ENCODE measurements at places on chromosomes 16 and 17.

- DNase-seq: peak; percentile 92
Observed at GRCh38 chr17:794876-795275, 12.7 kb downstream of the MRM3 start.

- no peak for DNase-seq
Observed at GRCh38 chr16:72226136-72226535, 54.2 kb upstream of the PMFBP1 start.

DNA sequence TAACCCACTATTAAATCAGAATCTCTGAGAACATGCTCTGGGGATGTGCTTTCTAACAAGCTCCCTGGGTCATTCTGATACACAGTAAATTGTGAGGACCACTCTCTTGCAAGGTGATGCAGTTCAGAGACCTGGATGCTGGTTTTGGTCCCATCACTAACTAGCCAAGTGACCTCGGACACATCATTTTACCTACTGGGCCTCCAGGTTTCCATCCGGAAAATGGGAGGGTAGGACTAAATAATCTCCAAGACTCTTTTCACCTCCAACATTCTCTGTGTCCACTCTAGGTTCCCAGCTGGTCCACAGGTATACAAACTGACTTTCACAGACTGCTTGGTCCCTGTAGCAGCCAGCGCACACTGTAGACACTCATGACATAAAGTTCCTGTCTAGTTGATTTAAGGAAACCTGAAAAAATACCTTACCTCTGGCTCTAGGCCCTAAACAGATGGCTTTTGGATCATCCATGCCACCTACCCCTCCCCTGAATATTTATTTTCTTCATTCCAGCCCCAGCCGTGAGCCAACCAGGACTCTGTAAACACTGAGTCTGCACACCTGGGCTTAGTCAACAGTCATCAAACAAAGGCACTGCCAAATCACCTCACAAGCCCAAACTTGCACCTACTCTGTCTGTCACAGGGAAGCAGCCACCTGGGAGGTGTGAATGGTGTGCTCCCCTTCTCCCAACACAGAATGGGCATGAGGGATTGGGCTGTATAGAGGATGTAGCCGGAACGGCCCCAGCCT is 51.3 kb upstream of the MRPS23 start:
- no peak for DNase-seq

DNA sequence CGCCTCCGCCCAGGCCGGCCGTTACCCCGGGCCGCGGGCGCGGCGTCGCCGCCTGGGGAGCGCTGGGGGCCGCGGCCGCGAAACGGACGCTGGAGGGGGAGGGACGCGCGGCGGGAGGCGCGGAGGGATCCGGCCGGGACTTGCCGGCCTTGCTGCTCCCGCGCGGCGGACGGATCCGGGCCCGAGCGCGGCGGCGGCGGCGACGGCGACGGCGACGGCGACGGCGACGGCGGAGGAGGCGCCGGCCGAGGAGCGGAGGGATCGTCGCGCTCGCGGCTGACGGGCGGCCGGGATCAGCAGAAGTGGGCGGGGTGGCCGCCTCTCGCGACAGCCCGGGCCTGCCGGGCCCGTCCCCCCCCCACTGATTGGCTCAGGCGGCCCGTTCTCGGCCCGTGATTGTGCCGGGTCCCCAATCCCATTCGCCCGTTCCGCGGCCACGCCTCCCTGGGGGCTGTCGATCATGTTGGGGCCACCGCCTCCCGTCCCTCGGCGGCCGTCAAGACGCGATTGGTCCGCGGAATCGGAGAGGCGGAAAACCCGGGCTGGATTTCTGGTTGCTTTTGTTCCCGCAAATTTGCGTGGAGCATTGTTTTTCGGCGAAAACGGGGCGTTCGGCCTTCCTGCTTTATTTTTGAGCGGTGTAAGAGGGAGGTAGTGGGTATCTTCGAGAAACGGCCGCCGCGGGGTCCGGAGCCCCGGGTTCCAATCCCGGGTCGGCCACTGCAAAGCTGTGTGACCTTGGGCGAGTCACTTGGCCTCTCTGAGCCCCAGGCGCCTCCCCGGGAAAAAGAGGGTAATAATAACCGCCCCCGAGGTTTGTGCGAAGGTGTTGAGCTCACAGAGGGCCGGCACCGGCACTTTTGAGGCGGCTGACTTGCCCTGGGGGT is at the start of gene ZCCHC14:
TSS of gene ZCCHC14 (minus strand) at position 304 of the 887 bp plus-strand sequence. CDS start 786 bp downstream, outside the sequence.
- DNase-seq: peak; percentile 98

GRCh38 chr17:77209330-77209748 is 68.6 kb downstream of the SEC14L1 start:
- no peak for DNase-seq

DNA sequence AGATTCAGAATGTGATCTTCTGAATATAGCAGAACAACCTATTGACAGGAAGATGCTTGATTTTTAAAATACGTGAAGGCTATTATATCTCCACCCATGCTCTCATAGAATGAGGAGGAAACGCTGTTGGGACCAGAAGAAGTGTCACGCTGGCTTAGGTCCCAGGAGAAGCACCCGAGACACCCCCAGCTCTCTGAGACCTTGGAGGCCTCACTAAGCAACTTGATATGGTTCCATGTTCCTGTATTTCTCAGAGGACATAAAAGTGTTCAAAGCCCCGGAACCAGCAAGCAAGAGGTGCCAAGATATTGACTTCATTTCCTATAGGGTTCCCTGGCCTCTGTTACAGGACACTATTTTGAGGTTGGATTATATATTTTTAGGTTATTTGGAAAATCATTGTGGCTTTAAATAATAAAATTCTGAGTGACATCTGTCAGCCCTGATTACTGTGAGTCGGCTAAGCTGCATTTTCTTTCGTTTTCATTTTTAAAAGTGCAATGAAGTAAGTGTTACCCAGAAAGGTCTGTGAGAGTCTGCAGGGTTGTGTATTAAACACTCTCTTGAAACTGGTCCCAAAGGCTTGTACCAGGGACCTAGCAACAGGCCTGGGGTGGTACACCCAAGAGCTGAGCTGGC is 400.0 kb downstream of the SOX9 start:
- no peak for DNase-seq

DNA sequence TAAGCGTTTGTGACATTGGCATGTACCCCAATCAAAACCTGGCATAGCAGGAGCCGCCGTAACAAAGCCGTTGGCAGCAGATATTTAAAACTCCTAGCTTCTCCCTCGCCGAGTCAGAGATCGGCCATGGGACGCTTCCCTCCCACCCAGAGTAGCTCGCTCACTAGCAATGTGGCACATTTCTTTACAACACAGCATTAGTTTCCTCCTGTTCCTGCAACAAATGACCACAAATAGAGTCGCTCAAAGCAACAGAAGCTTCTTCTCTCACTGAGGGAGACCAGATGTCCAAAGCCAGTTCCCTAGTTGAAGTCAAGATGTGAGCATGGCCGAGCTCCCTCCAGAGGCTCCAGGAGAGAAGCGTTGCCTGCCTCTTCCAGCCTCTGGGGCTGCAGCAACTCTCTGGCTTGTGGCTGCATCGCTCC is 106.7 kb downstream of the RBFOX3 start:
- DNase-seq: no peak

- DNase-seq: no peak
Observed at GRCh38 chr16:3935921-3936320, 55.4 kb upstream of the CREBBP start.

DNA sequence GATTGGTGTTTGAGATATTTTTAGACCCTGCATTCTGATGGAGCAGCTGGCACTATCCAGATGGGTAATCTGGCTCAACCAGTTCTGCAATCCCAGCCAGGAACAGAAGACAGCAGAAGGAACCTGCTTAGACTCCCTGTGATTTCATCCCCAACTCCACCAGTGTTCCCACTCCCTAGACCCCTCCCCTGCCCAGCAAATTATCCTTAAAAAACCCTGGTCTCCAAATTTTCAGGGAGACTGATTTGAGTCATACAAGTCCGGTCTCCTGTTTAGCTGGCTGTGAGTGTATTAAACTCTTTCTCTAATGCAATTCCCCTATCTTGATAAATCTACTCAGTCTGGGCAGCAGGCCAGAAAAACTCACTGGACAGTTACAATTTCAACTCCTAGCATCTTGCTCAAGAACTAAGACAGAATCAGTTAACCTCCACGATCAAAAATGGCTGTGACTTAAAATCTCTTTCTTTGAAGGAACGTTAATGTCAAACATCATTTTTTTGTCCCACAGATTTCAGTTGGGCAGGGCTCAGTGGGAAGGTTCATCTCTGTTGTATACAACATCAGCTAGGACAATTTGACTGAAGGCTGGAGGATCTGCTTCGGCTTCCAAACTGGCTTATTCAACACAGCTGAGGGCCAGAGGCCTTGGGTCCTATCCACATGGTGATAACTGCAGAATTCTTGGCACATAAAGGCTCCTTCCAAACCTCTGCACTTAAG is 4.9 kb upstream of the RBL2 start:
- DNase-seq: peak; percentile 5

- no peak for DNase-seq
Observed at GRCh38 chr17:4389079-4389478, 22.6 kb upstream of the UBE2G1 start.

DNA sequence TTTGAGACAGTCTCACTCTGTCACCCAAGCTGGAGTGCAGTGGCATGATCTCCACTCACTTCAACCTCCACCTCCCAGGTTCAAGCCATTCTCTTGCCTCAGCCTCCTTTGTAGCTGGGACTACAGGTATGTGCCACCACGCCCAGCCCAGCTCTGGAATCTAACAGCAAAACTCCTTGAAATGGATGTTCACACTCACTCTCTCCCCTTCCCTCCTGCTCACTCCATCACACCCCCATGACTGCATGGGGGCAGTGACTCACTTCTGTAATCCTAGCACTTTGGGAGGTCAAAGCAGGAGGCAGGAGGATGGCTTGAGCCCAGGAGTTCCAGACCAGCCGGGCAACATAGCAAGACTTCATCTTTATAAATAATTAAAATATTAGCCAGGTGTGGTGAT is 11.1 kb upstream of the TFAP4 start:
- no peak for DNase-seq

- no peak for DNase-seq
Observed at GRCh38 chr16:7236824-7237410, 95.7 kb upstream of the RBFOX1 start.

DNA sequence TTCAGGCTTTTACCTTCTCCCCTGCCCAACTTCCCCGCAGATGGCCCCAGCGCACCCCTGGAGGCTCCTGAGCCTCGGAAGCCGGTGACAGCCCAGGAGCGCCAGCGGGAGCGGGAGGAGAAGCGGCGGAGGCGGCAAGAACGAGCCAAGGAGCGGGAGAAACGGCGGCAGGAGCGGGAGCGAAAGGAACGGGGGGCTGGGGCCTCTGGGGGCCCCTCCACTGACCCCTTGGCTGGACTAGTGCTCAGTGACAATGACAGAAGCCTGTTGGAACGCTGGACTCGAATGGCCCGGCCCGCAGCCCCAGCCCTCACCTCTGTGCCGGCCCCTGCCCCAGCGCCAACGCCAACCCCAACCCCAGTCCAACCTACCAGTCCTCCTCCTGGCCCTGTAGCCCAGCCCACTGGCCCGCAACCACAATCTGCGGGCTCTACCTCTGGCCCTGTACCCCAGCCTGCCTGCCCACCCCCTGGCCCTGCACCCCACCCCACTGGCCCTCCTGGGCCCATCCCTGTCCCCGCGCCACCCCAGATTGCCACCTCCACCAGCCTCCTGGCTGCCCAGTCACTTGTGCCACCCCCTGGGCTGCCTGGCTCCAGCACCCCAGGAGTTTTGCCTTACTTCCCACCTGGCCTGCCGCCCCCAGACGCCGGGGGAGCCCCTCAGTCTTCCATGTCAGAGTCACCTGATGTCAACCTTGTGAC is 3.6 kb downstream of the MAPK7 start:
- DNase-seq: no peak

DNA sequence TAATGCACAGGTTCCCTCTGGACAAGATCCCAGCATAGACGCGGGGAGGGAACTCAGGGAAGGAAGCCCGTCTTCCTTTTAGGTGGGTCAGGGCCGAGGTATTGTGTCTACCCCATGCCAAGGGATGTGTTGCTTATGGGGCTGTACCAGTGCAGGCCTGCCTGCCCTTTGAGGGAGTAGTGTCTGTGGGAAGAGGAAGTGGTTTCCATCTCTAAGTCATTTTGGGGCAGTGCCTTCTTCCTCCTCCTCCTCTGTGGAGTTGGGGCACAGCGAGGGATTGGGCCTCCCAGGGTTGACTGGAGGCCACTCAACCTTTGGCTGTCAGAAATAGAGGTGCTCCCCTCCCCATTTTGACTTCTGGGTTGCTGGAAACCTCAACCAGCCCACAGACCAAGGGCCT is 26.5 kb downstream of the GJD3 start:
- DNase-seq: no peak

- no peak for DNase-seq
Observed at GRCh38 chr17:8167526-8167925, 4.8 kb upstream of the VAMP2 start.

DNA sequence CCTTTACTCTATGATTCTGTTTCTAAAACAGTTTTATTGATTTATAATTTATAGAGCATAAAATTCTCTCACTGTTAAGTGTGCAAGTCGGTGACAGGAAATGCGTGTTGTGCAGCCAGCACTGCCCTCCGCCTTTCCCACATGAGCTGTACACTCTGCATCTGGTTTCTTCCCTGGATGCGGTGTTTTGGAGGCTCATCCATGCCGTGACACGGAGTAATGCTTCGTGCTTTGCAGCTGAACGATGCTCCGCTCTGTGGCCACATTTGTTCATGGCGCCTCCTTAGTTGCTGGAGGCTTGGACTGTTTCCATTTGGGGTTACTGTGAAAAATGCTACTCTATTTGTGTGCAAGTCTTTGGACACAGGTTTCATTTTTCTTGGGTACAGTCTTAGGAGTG is 7.2 kb upstream of the IGFALS start:
- peak; percentile 86 for DNase-seq

DNA sequence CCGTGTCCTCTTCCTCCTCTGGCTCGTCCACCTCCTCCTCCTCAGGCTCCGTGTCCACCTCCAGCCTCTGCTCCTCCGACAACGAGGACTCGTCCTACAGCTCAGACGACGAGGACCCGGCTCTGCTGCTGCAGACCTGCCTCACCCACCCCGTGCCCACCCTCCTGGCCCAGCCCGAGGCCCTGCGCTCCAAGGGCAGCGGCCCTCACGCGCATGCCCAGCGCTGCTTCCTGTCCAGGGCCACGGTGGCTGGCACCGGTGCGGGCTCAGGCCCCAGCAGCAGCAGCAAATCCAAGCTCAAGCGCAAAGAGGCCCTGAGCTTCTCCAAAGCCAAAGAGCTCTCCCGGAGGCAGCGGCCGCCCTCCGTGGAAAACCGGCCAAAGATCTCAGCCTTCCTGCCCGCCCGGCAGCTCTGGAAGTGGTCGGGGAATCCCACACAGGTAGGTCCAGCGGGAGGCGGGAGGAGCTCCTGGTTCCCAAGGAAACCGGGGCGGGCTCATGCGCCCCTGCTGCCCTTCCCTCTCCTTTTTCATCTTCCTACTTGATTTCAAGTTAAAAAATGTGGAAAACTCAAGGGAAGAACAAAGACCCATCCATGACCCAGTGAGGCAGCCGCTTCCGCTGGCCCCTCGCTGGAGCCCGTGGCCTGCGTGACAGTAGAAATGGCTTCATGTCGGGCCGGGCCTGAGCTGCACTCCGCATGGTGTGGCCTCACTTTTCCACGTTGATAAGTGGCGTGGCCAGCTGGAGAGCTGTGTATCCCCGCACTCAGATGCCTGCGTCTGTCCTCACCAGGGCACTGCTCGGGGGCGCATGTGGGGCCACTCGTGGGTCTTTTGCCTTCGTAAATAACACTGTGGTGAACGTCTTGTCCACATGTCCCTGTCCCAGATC is 50.7 kb downstream of the ACTG1 start:
- DNase-seq: no peak

- DNase-seq: no peak
Observed at GRCh38 chr16:72590151-72590937, 418.4 kb upstream of the PMFBP1 start.
